ENCODE measurements at places on chromosomes 3 and 15. TPM values are rescaled to one million over a fixed set of nuclear protein-coding genes. Genes with fewer than 3 reads are reported as not detected.

- no peak for DNase-seq
Observed at GRCh38 chr3:114231616-114232015, 5.8 kb downstream of the ZNF80 start.

GRCh38 chr3:186053954-186054791 is 54.7 kb downstream of the ETV5 start:
- DNase-seq: no peak

DNA sequence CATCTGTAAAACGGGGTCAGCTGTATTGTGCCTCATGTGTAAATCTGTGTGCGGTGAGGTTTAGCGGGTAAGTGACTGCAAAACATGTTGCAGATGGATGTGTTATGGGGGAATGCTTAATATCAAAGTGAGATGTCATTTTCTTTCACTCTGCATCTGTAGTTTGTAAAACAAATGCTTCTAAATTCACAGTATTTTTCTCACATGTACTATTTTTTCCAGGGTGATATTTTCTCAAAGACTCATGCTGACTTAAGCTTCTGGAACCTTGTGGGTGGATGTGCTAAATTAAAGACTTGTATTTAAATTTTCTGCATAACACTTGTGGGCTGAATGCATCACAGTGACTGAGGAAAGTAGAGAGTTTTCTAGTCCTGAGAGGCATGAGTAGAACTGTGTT is 115.2 kb upstream of the TP63 start:
- no peak for DNase-seq

The ERICH6 gene
- not detected for polyA plus RNA-seq

The CCR9 gene
- polyA plus RNA-seq: not detected

The SST gene
- 0.15 TPM for polyA plus RNA-seq
